ENCODE measurements at places on chromosomes 7 and 10.

GRCh38 chr7:150325110-150325611 is 1.8 kb upstream of the ACTR3C start:
- peaks cover 41% of the 10 kb centered on the region for H3K36me3 ChIP-seq
- H3K27ac ChIP-seq: peak overlapping the region; percentile 99
- H3K4me1 ChIP-seq: peaks cover 50% of the 10 kb centered on the region
- peak overlapping the region; percentile 97 for H3K4me3 ChIP-seq

DNA sequence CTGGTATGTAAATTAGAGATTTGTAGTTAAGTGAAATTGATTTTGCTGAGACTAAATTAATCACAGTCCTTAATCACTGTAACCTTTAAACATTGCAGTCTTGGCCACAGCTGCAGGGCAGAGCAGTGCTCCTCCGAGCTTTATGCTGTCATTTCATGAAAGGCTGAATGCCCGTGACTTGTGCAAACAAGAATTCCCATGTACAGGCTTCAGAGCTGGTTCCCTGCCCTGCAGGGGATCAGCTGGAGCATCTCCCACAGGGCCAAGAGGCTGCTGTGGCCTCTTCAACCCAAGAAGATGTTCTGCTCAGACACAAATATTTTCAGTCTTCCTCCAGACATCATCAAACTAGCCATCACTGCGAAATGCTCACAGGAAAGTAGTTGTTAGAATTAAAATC is 419.1 kb downstream of the AUTS2 start:
- no peak overlapping the region for H3K27ac ChIP-seq
- no peaks in the 10 kb centered on the region for H3K27me3 ChIP-seq

DNA sequence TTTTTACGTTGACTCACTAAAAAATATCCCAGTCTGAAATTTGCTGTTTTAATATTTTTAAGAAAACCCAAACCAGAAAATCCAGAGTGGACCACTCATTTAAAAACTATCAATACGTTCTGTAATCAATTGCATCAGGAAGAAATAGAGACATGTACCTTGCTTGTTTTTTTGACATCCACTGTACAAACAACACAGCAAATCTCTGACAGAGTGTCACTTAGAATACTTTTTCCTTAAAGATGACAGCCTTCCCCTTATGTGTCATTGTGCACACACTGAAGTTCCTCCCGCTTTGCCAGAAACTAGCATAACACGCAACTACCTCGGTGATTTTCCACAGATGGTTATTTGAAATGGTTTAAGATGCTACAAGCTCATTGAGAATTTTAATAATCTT is 321.7 kb upstream of the PFKP start:
- no peaks in the 10 kb centered on the region for H3K4me1 ChIP-seq
- no peak overlapping the region for H3K27ac ChIP-seq
- peaks cover 9% of the 10 kb centered on the region for H3K27me3 ChIP-seq
- ATAC-seq: no peak

- no peak overlapping the region for H3K4me3 ChIP-seq
- no peak overlapping the region for H3K27ac ChIP-seq
- ATAC-seq: no peak
- no peaks in the 10 kb centered on the region for H3K4me1 ChIP-seq
- H3K36me3 ChIP-seq: no peaks in the 10 kb centered on the region
Observed at GRCh38 chr10:106680061-106680460, 484.4 kb downstream of the SORCS1 start.

- peaks cover 7% of the 10 kb centered on the region for H3K4me1 ChIP-seq
- no peaks in the 10 kb centered on the region for H3K27me3 ChIP-seq
Observed at GRCh38 chr10:77244746-77245145, 392.9 kb downstream of the KCNMA1 start.

GRCh38 chr10:80908611-80909010 is 370.9 kb downstream of the SH2D4B start:
- ATAC-seq: no peak
- no peaks in the 10 kb centered on the region for H3K36me3 ChIP-seq
- H3K27ac ChIP-seq: no peak overlapping the region
- H3K4me1 ChIP-seq: no peaks in the 10 kb centered on the region
- peaks cover 9% of the 10 kb centered on the region for H3K27me3 ChIP-seq
- H3K4me3 ChIP-seq: no peak overlapping the region

DNA sequence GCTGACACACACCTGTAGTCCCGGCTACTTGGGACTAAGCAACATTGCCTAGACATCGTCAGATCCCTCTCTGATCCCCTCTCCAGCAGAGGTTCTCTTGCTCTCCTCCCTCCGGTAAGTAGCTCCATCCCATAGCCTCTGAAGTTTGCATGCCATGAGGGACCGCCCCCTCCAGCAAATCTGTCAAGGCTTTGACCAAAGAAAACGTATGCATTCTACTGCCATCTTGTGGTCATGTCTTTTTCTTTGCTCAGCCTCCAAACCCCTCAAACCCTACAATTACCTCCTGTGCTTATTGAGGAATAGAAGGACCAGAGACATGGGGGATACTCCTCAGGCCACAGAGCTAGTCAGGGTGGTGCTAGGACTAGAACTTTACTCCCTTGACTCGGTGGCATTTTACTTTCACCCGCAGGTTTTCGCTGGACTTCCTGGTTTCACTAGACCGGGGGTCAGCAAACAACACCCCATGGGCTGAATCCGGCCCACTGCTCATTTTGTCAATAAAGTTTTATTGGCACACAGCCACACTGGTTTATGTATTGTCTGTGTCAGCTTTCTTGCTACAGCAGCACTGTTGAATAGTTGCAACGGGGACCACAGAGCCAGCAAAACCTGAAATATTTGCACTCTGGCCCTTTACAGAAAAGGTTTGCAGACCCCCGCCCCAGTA is 202.6 kb upstream of the FOXK1 start:
- H3K4me1 ChIP-seq: no peaks in the 10 kb centered on the region
- ATAC-seq: peak; percentile 36
- H3K4me3 ChIP-seq: no peak overlapping the region
- peaks cover 11% of the 10 kb centered on the region for H3K36me3 ChIP-seq
- peaks cover 34% of the 10 kb centered on the region for H3K27me3 ChIP-seq

GRCh38 chr10:93541402-93542357 is 24.8 kb upstream of the FFAR4 start:
- H3K4me1 ChIP-seq: no peaks in the 10 kb centered on the region
- ATAC-seq: no peak
- no peaks in the 10 kb centered on the region for H3K36me3 ChIP-seq
- peaks cover 22% of the 10 kb centered on the region for H3K27me3 ChIP-seq

- H3K4me3 ChIP-seq: peak overlapping the region; percentile 50
- H3K4me1 ChIP-seq: peaks cover 78% of the 10 kb centered on the region
- peaks cover 4% of the 10 kb centered on the region for H3K36me3 ChIP-seq
Observed at GRCh38 chr7:116162254-116162653, 48.1 kb upstream of the TES start.

GRCh38 chr7:113810080-113810744 is 108.6 kb downstream of the PPP1R3A start:
- H3K4me1 ChIP-seq: no peaks in the 10 kb centered on the region
- no peak overlapping the region for H3K27ac ChIP-seq

- H3K4me3 ChIP-seq: no peak overlapping the region
- no peaks in the 10 kb centered on the region for H3K36me3 ChIP-seq
- H3K27ac ChIP-seq: no peak overlapping the region
- H3K4me1 ChIP-seq: peaks cover 20% of the 10 kb centered on the region
Observed at GRCh38 chr7:155355176-155355575, 57.5 kb downstream of the INSIG1 start.

GRCh38 chr10:27242473-27242950 is 1.9 kb upstream of the ACBD5 start:
- peak overlapping the region; percentile 99 for H3K27ac ChIP-seq
- no peaks in the 10 kb centered on the region for H3K27me3 ChIP-seq
- peaks cover 36% of the 10 kb centered on the region for H3K4me1 ChIP-seq
- ATAC-seq: no peak
- H3K36me3 ChIP-seq: peaks cover 12% of the 10 kb centered on the region
- H3K4me3 ChIP-seq: peak overlapping the region; percentile 96

GRCh38 chr7:5827755-5828154 is 46.3 kb upstream of the RNF216 start:
- ATAC-seq: no peak
- H3K4me3 ChIP-seq: no peak overlapping the region
- H3K36me3 ChIP-seq: peaks cover 6% of the 10 kb centered on the region
- peaks cover 29% of the 10 kb centered on the region for H3K4me1 ChIP-seq
- no peaks in the 10 kb centered on the region for H3K27me3 ChIP-seq

DNA sequence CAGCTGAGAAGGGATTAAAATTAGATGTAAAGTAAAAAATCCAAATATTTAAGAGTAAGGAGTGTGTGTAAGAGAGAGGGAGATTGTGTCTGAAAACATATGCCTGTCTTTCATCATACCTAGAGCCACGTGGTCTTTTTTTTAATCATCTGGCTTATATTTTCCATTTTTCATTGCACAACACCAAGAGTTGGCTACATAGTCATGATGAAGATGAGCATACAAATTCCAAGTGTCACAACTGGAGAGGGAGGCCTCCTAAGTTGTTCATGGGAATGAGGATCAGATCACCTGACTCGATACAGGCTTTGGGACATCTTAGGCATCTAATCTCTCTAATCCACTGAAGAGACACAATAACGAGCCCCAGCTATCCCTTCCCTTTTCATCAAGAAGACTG is 47.2 kb upstream of the CCDC3 start:
- H3K4me3 ChIP-seq: no peak overlapping the region
- ATAC-seq: no peak
- H3K27ac ChIP-seq: no peak overlapping the region
- H3K36me3 ChIP-seq: no peaks in the 10 kb centered on the region

- H3K27me3 ChIP-seq: no peaks in the 10 kb centered on the region
- no peak overlapping the region for H3K4me3 ChIP-seq
- H3K27ac ChIP-seq: no peak overlapping the region
- ATAC-seq: no peak
- peaks cover 4% of the 10 kb centered on the region for H3K4me1 ChIP-seq
Observed at GRCh38 chr7:143388051-143388450, 6.9 kb downstream of the ZYX start.

- no peaks in the 10 kb centered on the region for H3K36me3 ChIP-seq
- peaks cover 14% of the 10 kb centered on the region for H3K4me1 ChIP-seq
- H3K27ac ChIP-seq: no peak overlapping the region
- no peak for ATAC-seq
- no peak overlapping the region for H3K4me3 ChIP-seq
Observed at GRCh38 chr10:11654659-11655058, 43.2 kb upstream of the USP6NL start.

DNA sequence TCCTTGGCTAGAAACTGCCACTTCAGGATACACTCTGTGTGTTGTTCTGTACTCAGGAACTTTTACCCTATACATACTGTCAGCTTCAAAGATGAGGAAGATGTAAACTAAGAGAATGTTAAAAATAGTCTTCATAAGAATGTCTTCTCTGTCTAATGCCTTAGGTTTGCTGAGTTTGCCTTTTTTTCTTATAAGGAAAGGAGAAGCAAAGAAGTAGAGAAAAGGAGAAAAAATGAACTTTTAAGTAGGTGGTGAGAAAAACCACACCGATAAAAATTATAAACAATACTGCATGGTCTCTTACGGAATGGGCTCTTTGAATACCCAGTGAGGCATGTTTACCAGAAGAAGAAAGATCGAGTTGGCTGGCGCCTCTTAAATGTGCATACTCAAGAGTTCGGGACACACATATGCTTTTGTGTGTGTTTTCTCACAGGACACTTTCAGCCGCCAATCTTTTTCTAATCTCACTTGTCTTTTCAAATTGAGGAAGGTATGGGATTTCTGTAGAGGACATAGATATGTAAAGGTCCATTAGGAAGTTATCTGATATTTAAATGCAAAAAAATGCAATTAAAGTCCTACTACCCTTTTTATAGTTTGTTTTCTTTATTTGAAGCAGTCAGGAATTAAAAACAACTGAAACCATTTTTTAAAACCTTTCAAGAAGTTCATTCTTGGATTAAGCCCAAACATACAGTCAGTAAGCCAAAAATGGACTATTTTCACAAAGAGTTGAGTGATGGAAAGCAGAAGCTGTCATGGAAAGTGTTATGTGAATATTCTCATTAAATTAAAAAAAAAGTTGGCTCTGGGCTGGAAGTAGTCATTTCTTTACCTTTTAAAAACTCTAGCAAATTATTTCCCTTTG is 100.6 kb upstream of the MDFIC start:
- peaks cover 5% of the 10 kb centered on the region for H3K36me3 ChIP-seq
- peaks cover 11% of the 10 kb centered on the region for H3K27me3 ChIP-seq
- no peaks in the 10 kb centered on the region for H3K4me1 ChIP-seq
- no peak for ATAC-seq
- H3K27ac ChIP-seq: no peak overlapping the region

GRCh38 chr10:125039354-125039769 is 97.4 kb downstream of the ZRANB1 start:
- no peak overlapping the region for H3K27ac ChIP-seq
- ATAC-seq: no peak
- H3K4me3 ChIP-seq: no peak overlapping the region
- H3K4me1 ChIP-seq: no peaks in the 10 kb centered on the region
- H3K36me3 ChIP-seq: no peaks in the 10 kb centered on the region

DNA sequence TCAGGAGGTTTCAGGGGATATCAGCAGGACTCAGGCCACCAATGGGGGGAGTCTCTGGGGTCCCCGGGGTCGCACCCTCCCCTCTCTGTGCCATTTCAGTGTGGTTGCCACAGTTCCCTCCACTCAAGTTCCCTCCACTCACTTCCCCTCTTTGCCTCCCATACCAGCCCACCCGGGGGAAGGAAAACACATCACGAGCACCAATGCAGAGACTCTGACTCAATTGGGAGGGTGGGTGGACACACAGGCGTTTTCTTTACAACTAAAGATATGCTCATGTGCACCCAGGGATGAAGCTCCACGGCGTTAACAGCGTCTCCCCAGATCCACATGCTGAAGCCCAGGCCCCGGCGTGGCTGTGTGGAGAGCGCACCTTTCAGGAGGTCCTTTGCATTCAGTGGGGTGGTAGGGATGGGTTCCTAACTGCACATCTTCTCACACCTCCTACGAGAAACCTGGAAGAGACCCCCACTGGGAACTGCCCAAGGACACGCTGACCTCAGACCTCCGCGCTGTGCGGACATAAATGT is 254.1 kb downstream of the ZMYND11 start:
- no peak overlapping the region for H3K27ac ChIP-seq
- H3K36me3 ChIP-seq: no peaks in the 10 kb centered on the region
- peaks cover 25% of the 10 kb centered on the region for H3K27me3 ChIP-seq
- peaks cover 11% of the 10 kb centered on the region for H3K4me1 ChIP-seq
- no peak overlapping the region for H3K4me3 ChIP-seq

DNA sequence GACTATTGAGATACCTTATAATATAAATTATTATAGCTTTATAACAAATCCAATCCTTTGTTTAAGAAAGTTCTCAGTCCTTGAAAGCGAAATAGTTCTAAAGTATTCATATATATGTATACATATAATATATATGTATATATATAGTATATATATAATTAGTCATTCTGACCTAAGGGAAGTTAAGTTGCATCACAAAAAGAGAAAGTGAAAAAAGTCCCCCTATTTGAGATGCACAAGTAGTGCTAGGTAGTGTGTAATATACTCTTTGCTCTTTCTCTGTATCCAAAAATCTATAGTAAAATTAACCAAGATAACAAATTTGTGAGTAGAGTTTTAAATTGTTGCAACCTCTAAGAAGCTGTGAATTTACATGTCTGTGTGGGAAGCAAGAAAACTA is 13.3 kb upstream of the IFIT1B start:
- H3K27ac ChIP-seq: peak overlapping the region; percentile 17
- no peak for ATAC-seq
- no peaks in the 10 kb centered on the region for H3K36me3 ChIP-seq
- peaks cover 11% of the 10 kb centered on the region for H3K4me1 ChIP-seq
- no peak overlapping the region for H3K4me3 ChIP-seq
- H3K27me3 ChIP-seq: no peaks in the 10 kb centered on the region

GRCh38 chr7:101941481-101942383 is 124.3 kb downstream of the CUX1 start:
- H3K4me3 ChIP-seq: no peak overlapping the region
- no peak overlapping the region for H3K27ac ChIP-seq
- H3K27me3 ChIP-seq: no peaks in the 10 kb centered on the region

GRCh38 chr10:24115403-24115802 is 93.5 kb upstream of the KIAA1217 start:
- H3K27me3 ChIP-seq: no peaks in the 10 kb centered on the region
- H3K4me3 ChIP-seq: no peak overlapping the region
- H3K36me3 ChIP-seq: no peaks in the 10 kb centered on the region
- no peak overlapping the region for H3K27ac ChIP-seq
- H3K4me1 ChIP-seq: no peaks in the 10 kb centered on the region

Data from stimulated activated memory B cell treated with anti-CD40 and anti-IgM and Interleukin-4, amounts not matched to agents 10 μg/mL and 1 μg/mL and 100 μg/mL, for 72 hours (primary cell).